Iris pigment epithelial cell (primary cell): ENCODE measurements at places on chromosomes 13 and 19.

DNA sequence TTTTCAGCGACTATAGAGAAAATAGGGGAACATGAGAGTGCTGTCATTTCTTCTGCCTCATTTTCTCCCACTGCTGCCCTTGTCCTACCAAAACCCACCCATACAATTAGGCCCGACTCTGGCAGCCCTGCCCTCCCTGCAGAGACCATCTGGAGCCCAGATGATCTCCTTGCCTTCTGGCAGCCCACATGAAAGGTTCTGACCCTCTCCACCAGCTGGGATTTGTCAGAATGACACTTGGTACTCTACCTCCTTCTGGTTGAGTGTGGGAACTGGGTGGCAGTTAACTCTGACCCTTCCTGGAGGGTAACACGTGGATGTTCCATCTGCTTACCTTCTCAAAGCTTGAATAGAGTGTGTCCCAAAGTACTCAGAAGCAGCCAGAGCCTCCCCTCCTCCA, 21.0 kb upstream of the SIAH3 start:
- no peak for DNase-seq

GRCh38 chr13:92769046-92769445, 457.6 kb upstream of the GPC6 start:
- DNase-seq = peak; percentile 0

- peak; percentile 31 for DNase-seq
These were observed 42.7 kb upstream of the ABCC4 start for GRCh38 chr13:95343944-95344343.

DNA sequence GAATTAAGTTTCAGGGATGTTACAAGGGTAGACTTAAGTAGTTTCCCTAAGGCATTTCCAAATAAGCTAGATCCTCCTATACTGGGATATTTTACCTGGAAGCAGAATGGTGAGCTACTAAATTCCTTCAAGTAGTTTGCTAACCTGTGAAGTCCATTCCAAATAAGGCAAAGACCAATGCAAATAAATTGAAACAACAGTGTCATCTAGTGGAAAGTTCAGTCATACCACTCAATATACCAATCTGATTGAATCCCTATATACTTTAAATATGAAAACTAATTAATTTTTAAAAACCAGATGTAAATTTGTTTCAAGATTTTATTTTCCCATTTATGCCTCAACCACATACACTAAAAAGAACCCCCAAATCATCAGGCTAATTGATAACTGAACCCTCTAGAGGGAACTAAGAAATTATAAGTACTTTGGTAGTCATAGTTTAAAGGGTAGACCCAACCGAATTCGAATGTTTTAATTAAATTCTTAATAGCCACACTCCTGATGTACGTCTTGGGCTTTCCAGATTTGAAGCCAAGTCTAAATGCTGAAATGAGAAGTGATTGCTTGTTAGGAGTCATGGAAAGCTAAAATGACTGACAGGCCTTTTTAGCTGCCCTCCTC, 223.7 kb downstream of the TBC1D4 start:
- DNase-seq = peak; percentile 53

- peak; percentile 99 for DNase-seq
These were observed 4.2 kb downstream of the FPR3 start for GRCh38 chr19:51799034-51799773.

GRCh38 chr13:50323440-50324065, 308.3 kb downstream of the KCNRG start:
- DNase-seq = peak; percentile 91

DNA sequence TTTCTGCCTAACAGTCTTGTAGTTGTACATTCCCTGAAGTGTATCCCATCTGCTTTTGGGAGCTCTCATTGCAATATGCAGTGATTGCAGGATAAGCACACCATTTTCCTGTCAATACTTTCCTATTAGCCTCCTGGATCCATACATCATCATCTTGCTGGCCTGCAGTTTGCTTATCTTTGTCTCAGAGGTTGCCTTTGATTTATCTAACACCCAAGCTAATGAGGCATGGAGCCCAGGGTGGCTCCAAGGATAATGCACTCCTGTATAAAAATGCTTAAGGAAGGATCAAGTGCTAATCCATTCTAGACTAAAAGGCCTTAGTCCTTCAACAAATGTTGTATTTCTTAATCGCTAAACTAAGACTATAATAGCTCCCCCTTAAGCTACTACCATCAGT, 161.6 kb upstream of the OBI1 start:
- DNase-seq = no peak
